ENCODE measurements at places on chromosomes 7 and 10.

DNA sequence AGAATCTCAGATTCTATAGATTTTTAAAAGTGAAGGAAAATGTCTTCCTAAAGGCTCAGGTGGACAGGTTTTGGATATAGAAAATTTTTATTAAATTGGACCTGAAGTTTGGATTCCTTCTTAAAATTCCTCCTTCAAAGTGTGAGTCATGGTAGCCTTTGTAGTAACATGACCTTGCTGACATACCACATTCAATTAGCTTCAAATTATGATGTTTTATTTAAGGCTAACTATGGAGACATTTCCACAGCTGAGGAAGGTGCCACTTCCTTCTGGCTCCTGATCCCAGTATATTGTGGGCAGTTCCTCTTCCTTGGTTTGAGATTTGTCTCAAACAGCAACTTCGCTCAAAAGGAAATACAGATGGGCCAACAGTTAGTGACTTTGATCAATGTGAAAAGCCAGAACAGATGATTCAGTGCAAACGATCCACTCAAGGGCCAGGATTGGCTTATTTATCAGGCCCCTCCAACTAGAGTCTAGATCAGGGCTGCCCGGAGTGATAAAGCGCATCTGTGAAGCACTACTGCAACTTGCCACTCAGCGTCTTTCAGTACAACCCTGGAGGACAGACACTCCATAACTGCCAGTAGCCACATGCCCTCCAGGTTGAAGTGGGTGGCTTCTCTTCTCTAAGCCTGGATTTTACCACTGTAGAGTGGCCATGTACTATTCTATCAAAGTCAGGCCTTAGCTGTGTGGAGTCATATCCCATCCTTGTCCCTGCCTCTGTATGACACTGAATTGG lies 573.5 kb downstream of the KIF20B start:
- DNase-seq = no peak

DNA sequence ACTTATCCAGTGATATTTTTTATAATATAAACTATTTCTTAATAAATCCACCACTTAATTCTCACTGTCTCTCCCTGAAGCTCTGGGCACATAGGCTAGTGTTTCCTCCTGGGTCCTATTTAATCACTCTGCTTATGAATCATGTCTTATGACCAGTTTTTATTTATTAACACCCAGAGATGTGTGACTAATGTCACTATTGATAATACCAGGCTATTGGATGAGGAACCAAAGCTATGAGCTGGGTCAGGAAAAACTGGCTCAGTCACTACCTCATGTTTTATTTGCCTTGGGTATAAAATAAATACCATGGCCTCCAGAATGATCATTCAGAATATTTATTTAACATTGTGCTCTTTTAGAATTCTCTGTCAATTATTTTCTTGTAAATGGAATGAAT lies 5.2 kb downstream of the SEMA3E start:
- no peak for DNase-seq

DNA sequence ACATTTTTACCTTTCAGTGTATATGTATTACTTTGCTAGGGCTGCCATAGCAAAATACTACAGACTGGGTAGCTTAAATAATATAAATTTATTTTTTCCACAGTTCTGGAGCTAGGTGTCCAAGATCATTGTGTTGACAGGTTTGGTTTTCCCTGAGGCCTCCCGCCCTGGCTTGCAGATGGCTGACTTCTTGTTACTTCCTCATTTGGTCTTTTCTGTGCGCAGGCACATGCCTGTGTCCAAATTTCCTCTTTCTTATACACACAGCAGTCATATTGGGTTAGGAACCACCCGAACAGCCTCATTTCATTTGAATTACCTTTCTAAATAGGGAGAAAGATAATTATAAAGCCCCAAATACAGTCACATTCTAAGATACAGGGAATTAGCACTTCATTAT lies 521.6 kb upstream of the SORCS1 start:
- DNase-seq = no peak

DNA sequence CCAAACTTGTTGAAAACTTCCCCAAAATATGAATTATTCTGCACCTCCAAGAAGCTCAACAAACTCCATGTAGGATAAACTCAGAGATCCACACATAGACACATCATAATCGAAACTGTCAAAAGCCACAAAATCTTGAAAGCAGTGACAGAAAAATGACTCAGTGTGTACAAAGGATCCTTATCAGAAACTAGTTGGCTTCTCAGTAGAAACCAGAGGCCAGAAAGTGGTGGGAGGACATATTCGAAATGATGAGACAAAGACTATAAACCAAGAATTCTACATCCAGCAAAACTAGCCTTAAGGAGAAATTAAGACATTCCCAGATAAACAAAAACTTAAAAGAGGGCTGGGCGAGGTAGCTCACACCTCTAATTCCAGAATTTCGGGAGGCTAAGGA lies 38.5 kb downstream of the MCMBP start:
- no peak for DNase-seq

DNA sequence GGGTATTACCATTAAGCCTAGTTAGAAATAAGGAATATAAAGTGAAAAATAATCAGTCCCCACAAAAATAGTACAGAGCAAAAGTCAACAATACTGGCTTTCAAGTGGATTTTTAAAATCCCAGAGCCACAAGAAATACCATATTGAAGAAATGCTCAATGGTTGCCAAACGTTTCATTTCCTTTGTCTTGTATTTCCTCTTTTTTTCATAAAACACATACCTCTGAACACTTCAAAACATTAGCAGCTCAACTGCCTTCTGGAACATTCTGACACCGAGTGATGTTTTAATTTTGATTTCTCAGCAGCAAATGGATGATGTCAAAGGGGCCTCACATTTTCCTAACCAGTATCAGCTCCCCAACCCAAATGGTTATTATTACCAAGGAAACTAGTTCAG lies 10.5 kb downstream of the NOD1 start:
- no peak for DNase-seq

- DNase-seq = no peak
Measured at GRCh38 chr10:89458784-89459183, 44.4 kb downstream of the IFIT5 start.

GRCh38 chr7:16975712-16976111 lies 93.9 kb upstream of the AGR3 start:
- DNase-seq = no peak

- no peak for DNase-seq
Measured at GRCh38 chr7:118949031-118949430, 724.5 kb downstream of the ANKRD7 start.

- no peak for DNase-seq
Measured at GRCh38 chr10:86649471-86650150, 4.7 kb upstream of the OPN4 start.

- no peak for DNase-seq
Measured at GRCh38 chr10:78349165-78349516, 315.5 kb downstream of the RPS24 start.

DNA sequence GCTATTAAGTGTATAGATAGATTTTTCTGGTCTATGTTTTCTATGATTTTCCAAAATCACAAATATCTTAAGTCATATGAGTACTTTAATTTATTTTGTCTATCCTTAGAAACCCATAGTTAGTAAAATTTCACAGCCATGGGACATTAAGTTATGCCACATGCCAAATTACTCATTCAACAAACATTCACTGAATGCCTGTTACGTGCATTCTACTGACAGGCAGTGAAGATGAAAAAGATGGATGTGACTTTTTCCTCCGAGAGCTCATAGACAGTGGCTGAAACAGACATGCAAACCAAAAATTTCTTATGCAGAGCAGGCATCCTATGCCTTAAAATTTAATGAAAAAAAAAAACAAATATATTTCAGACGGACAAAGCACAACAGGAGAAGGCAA lies 84.9 kb downstream of the CHRM2 start:
- DNase-seq = no peak

DNA sequence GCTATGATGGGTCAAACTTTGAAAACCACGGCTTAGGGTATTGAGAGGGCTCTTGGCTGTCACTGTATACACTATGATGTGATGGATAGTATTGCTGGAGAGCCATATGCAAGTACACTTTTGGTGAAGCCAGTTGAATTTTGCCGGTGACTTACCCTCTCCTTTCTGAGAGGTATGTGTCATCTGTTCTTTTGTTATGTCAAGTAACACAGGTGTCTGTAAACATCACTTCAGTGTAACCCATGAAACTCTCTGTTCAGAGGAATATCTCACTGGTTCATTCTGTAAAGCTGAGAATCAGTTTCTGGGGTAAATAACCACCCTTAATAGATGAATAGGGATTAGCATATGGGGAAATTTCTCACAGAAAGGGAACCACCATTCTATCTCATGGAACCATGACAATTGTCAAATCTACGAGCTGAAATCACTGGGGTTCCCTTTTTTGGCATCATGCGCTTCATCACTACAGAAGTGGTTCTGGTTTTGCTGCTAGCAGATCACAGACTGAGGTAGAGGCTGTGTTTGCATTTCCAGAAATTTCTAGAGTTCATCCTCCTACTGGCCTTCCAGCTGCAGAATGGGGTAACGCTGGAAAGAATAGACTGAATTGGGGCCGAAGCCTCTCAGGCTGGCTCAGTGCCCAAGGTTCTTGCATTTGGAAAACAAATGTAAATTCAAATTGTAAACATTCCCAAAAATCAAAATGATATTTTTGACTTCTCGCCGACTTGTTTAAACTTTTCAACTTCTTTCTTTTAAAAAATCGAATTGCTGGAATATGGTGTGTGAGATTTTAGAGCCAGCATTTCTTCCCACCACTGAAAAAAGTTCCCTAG lies 83.3 kb upstream of the CREB5 start:
- no peak for DNase-seq

DNA sequence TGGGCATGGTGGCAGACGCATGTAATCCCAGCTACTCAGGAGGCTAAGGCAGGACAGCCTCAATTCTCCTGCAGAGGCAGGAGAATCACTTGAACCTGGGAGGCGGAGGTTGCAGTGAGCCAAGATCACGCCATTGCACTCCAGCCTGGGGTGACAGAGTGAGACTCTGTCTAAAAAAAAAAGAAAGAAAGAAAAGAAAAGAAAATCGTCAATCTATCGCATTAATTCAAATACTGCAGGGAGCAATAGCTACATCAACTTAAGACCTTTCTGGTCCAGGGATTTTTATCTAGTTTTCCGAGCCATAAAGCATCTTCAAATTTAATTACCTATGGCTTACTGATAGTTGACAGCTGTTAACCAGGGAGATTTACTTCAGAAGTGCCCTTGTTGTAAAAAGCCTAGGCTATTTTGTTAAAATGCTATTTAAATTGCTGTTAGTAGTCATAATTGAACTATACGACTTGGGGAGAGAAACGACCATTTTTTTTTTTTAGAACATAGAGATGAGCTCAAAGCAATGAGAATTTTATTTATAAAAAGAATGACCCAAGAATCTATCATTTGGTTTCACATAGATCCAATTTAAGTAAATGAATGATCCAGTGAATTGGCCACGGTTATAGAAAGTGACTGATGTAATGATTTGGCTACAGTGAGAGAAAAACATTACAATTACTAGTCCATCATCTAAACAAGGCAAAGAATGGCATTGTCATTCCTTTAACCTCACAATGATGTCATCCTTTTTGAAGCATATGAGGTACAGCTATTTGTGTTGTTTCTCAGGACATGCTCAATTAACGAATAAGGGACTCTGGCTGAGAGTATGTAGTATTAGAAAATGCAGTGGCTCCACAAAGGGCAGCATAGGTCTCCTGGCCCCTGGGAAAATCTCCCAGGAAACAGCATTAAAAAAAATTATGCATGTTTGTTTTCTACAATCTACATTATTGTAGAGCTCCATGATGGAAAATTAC lies 85.3 kb downstream of the SEMA3C start:
- no peak for DNase-seq

DNA sequence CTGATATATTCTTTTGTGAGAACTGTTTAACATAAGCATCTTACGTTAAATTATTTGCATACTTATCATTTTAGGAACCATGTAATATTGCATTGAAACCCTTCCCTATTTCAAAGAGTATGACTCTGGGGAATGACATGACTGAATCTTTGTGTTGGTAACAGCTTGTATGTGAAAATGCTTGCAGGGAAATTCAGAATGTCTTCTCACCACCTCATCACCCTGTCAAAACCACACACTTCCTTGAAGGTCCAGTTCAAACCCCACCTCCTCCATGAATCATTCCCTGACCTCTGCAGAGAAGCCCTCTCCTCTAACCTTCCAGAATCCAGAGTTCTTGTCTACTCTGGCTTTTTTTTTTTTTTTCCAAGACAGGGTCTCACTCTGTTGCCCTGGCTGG lies 26.3 kb upstream of the NKX2-3 start:
- DNase-seq = no peak

DNA sequence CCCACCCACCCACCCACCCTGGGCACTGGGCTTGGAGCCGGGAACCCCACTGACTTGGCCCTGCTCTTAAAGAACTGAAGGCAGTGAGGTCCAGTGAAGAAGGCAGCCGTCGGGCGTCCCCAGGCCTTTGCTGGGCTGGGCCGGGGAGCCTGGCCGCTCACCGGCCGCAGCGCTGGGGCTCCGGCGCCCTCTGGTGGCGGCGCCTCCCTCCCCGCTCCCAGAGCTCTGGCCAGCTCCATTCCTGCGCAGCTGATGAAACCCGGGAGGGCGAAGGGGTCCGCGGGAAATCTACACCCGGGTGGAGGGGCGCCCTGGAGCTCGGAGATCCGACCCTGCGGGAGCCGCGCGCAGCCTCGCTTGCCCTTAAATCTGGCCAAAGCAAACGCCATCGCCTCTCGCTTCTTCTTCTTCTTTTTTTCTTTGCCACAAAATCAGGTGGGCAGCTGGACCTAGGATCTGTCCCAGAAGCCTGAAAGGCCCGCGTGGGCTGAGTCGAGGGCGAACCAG lies 1.7 kb upstream of the CXCL12 start:
- DNase-seq = peak; percentile 93

DNA sequence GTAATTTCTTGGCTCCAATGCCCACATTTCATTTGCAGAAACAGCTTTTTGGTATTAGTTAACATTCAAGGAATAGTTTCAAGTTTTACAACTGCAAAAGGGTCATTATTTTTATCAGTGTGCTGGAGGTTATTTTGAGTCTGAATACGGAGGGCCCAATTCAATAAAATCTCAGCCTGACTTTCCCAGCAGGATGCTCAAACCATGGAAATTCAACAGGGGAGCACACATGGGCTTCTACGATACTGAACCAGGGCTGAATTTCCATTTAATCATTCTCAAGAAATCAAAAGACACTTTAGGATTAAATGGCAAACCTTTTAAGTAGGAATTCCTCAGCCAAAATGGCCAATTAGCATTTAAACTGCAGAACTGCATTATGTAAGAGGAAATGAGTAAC lies 700.9 kb upstream of the ANKRD30A start:
- no peak for DNase-seq

DNA sequence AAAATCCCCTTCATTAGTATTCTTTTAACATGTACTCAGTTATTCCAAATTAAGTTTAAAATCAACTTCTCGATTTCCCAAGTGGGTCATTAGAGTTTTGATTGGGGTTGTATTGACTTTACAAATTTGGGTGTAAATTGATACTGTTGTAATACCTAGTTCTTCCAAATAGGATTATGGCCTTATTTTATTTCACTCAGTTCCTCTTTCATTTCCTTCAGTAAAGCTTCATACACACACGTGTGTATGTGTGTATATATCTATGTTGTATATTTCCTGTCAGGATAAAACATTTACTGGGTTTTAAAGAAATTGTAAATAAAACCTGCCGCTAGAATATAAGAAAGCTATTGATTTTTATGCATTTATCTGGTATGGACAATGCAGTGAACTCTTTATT lies 15.9 kb downstream of the YME1L1 start:
- DNase-seq = no peak

- peak; percentile 64 for DNase-seq
Measured at GRCh38 chr10:77357611-77358310, 279.8 kb downstream of the KCNMA1 start.

- DNase-seq = no peak
Measured at GRCh38 chr7:80277434-80278427, 143.1 kb downstream of the GNAI1 start.

Measured in hepatic stellate cell (primary cell).